ENCODE measurements at places on chromosomes 2 and 18.

- no peak for DNase-seq
These were observed 155.6 kb downstream of the EML6 start for GRCh38 chr2:54879032-54879431.

DNA sequence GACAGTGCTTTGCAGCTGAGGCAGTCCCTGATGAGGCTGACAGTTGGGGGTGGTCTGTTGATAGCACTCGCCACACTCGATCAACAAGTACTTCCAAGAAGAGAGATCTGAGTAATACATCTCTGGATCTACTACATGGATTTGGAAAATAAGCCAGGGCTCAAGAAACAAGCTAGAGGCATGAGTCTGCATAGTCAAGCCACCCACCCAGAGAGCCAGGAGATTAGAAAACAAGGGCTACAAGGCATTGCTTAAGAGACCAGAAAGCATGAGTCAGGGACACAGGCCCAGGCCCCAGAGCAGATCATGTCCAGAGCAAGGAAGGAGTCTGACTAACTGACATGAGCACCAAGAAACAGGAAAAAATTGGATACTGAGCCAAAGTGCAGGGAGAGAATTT is 196.9 kb upstream of the CWC22 start:
- DNase-seq, result no peak

- no peak for DNase-seq
These were observed 60.9 kb downstream of the METTL4 start for GRCh38 chr18:2510416-2510815.

GRCh38 chr2:112772322-112772721 is 7.9 kb upstream of the CKAP2L start:
- no peak for DNase-seq

DNA sequence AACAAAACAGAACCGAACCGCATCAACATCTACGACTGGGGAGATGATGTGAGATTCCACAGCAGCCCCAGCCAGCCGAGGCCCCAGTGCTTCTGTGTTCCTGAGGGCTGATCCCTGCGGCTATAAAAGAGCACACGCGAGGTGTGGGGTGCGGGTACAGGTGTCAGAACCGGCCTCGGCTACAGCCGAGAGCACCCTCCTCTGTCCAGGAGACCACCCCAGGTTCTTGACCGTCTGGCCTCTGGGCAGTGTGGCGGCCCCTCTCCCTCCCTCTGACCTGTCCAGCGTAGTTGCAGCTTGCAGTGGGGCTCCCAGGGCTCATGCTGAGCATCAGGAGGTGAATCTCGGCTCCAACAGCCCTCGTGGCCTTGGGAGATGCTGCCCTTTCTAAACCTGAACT is 23.7 kb downstream of the RTP5 start:
- no peak for DNase-seq

DNA sequence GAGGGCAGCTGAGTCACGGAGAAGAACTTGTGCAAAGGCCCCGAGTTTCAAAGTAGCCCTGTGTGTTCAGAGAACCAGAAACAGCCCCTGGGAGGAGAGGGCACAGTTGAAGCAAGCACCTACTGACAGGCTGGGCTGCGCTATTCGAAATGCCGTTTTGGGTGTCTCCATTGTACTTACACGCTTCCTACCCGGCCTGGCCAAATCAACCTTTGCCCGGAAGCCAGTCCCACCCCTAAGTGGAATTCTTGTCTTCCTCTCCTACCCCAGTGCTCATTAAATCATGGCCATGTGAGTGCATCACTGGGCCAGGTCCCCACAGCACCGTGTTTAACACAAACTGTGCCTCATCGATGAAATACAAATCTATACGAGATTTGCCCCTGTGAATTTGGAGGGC is 6.0 kb downstream of the DIPK1C start:
- DNase-seq, result no peak

- DNase-seq, result no peak
These were observed 92.6 kb upstream of the ITGA4 start for GRCh38 chr2:181364492-181365170.

- no peak for DNase-seq
These were observed 841.8 kb downstream of the SLC4A3 start for GRCh38 chr2:220469201-220469600.

DNA sequence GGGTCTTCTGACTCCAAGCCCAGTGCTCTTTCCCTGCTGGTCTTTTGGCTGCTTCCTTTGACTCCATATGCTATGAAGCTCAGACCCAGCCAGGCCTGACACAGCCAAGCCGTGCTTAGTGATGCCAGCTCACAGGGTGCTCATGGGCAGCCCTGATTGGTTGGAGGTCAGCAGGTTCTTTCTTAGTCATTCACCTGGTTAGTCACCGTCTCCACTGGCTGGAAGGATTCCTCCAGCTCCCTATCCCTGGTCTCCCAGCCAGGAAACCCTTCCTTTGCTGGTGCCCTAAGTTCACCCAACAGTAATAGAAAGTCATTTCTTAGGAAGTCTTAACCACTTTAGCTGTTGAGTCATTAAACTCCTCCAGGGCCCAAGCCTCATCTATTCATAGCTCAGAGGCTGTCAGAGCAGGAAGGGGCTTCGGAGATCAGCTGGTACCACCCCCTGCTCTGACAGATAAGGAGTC is 3.9 kb downstream of the KCNK3 start:
- no peak for DNase-seq

All from NCI-H2029 (cell line).